ENCODE measurements at places on chromosomes 5 and 9.

- DNase-seq: no peak
These were observed 169.2 kb downstream of the HSPA4 start for GRCh38 chr5:133220851-133221674.

DNA sequence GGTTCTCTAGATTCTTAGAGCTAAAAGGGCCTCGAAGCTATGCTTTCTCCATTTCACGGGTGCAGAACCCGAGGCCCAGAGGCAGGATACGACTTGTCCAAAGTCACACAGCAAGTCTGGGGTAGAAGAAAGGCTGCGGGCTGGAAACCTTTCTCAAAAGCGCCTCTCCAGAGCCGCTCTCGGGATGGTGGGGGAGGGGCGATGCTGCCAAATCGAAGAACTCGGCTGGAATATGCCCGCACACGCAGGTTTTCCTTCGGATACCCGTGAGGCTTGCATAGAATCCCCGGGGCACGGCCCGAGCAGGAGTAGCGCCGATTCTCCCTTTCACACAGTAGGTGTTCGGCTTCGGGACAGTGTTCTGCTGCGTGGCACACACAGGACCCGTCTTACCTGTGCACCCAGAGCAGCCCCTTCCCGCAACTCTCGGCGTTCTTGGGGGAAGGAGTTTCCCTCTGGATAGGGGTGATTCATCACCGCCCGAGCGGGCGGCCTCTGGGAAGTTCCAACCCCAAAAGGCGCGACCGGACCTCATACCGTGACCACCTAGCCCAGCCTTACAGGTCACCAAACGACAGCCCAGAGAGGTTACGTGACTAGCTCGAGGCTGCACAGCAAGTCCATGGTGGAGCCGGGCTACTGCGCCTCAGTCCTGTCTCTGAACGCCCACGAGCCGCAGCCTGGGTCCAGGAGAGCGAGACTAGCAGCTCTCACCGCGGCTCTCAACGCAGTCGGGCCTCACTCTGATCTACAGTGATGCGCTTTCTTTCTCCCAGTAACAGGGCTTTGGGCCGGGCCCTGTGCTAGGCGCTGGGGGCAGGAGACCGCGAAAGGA, 4.1 kb downstream of the PAX5 start:
- DNase-seq: no peak

DNA sequence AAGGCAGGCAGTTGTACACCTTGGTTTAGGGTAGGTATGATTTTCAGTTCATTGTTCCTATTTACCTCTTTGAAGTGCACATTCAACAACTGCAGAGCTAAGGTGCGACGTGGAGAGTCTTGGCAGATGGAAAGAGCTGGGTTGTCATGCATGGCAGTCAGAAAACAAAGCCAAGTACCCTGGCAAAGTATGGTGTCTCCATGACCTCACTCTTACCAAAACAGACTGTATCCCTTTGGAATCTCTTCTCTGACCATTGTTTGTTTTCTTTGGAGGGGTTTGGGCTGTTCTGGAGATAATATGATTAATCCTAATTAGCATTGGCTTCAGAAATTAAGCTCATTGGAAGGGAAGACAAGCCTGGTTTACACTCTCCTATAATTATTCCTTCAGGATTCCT, 665.7 kb downstream of the DNAH5 start:
- no peak for DNase-seq

DNA sequence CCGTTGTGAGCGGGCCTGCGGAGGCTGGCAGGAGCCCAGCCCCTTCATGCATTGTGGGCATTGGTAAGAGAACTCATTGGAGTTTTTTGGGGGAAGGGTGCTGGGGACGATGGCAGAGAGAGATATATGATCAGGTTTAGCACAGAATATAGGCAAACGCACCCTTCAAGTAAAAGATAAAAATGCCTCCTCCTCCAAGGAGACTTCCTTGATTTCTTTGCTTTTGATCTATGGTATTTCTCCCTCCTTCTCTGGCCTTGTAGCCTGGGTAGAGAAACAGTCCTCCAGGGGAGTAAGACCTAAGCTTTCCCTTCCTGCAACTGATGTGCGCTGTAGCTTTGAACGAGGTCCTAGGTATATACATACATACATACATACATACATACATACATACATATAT, 960 bp upstream of the PPARGC1B start:
- DNase-seq: no peak

GRCh38 chr5:158056130-158056825, 197.3 kb upstream of the CLINT1 start:
- no peak for DNase-seq

DNA sequence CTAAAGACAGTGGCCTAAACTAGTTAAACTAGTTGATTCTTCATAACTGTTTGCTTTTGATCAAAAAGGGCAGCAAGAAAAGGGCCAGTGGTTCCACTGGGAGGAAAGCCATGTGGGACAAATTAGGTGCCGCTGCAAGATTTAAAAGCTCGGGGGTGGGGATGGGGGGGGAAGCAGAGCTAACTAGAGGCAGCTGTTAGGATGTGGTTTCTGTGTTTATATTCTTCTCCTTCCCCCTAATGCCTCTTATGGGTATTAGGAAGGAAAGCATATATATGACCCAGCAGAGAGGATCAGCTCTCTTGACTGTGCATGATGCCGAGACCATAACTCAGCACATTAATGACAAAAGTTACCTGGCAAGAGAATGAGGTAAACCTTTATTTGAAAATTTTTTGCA, 65.7 kb downstream of the EFNA5 start:
- no peak for DNase-seq
